ENCODE measurements at places on chromosomes 3 and 15.

GRCh38 chr3:140051019-140051957 is 116.3 kb downstream of the CLSTN2 start:
- DNase-seq: no peak

GRCh38 chr3:193016437-193016901 is 98.8 kb upstream of the MB21D2 start:
- peak; percentile 24 for DNase-seq

GRCh38 chr3:124774841-124775402 is 44.7 kb downstream of the UMPS start:
- DNase-seq: no peak

- no peak for DNase-seq
These were observed 33.9 kb downstream of the RAB27A start for GRCh38 chr15:55255714-55256113.

DNA sequence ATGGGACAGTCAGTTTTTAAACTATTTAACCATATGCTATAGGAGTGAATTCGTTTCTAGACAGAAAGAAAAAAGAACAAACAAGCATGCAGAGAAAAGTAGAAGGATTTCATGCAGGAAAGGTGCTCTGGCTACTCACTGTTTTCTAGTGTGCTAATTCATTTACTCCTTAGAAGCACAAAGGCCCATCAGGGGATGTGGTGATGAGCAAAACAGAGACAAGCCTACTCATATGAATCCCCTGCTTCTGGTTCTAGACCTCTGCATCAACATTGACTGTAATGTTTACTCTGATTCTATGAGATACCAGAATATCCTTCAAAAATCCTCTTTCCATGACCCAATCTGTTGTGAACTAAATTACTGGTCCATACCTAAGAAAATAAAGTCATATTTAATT is 801.9 kb downstream of the PLOD2 start:
- DNase-seq: no peak

- no peak for DNase-seq
These were observed 369.0 kb downstream of the SV2B start for GRCh38 chr15:91468871-91469580.

DNA sequence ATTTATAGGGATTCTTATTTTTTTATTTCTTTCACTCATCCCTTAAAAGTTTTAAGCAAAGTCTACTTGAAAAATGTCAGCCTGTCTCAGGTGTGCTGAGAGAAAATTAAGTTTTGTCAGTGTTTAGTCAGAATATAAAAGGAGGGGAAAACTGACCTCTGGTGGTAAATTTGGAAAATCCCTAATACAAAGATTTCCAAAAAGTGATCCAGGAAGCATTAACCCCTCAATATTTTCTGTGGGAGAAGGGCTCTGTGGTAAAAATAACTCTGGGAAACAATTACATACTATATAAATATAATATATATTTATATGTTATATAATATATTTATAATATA is 41.0 kb upstream of the FRMD4B start:
- DNase-seq: no peak

- DNase-seq: no peak
These were observed 3.9 kb upstream of the DNASE1L3 start for GRCh38 chr3:58214484-58215316.

DNA sequence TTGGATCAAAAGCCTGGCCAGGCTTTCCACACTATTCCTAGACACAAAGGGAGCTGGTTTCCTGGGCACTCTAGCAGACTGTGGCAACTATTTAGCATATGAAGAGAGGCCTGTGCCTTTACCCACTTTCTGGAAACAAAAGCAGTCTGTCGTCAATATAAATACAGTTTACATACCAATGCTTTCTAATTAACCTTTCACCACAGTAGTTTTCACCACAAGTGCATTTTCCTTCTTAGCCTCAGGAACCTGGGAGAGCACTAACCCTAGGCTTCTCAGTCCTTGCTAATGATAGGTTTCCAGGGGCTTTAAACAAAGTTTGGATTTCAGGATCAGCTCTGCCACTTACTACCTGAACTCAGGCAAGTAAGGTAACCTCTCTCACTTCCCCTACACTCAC is 499.1 kb downstream of the MAGI1 start:
- no peak for DNase-seq

GRCh38 chr15:27676647-27677046 is 422.5 kb downstream of the OCA2 start:
- no peak for DNase-seq

GRCh38 chr15:78988361-78988911 is 43.6 kb upstream of the CTSH start:
- DNase-seq: peak; percentile 100

- no peak for DNase-seq
These were observed 33.4 kb upstream of the SRP14 start for GRCh38 chr15:40072216-40072990.
